Activated T-helper 1 cell treated with anti-CD3 and anti-CD28 coated beads, Interleukin-12 subunit alpha, Interleukin-12 subunit beta, Interleukin-2, Interleukin-4 antibody, amounts not matched to agents 30 ng/mL and 10 ng/mL and 1 ng/mL, durations not matched to agents 14 hours and 24 hours and 36 hours (primary cell): ENCODE measurements at places on chromosomes 11 and 22.
A peak's percentile ranks its signal among the peaks of the same experiment; 100 is the strongest.

DNA sequence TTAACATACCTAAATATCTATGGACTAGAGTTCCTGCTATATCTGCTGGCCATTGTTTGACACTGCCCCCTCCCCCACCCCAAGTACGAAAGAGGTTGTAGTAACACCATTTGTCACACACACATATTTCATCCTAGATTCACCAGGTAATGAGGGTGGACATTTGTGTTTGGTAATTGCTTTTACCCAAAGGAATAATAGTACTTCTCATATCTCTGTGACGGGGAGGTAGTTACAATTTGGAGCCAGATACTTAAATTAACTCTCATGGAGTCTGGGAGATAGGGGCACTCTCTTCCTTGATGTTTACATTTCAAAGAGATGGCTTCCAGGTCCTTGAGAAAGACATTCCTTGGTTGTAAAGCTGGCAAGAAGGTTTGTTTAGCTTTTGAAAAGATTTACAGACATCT is 38.7 kb downstream of the REXO2 start:
- peaks cover 5% of the 10 kb centered on the region for H3K27me3 ChIP-seq
- H3K4me3 ChIP-seq: no peak overlapping the region
- H3K36me3 ChIP-seq: no peaks in the 10 kb centered on the region

DNA sequence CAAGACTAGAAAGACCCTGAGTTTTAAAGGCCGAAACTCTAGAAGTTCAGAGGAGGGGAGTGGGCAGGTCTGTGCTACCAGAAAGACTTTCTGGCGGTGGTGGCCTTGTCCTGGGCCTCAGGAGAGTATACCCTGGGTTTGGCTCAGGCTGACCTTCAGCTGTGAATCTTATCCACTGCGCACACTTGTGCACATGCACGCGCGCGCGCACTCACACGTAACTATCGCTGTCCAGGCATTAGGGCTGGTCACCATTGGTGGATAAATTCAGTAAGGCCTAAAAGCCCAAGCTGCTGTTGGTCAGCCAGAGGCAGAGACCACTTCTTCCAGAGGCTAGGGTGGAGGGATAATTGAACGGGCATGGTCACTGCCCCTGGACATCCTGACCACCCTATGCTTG is 25.1 kb downstream of the ARHGEF17 start:
- H3K4me1 ChIP-seq: no peaks in the 10 kb centered on the region
- H3K27me3 ChIP-seq: peaks cover 16% of the 10 kb centered on the region
- H3K36me3 ChIP-seq: no peaks in the 10 kb centered on the region
- no peak for DNase-seq

DNA sequence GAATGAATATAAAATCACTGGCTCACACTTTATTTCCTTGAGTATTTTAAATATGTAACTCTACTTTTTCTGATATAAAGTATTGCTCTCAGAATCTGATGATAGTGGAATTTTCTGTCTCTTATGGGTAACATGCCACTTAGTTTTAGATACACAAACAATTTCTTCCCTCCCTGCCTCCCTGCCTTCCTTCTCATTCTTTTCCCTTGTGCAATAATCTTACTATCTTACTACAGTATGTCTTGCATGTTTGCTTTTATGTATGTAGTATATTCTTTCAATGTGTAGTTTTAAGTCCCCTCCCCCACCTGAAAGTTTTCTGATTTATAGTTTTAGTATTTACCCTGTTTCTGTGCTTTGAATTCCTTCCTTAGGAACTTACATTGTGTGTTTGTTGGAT is 48.4 kb downstream of the INSC start:
- no peak overlapping the region for H3K27ac ChIP-seq
- H3K4me3 ChIP-seq: no peak overlapping the region
- H3K27me3 ChIP-seq: peaks cover 17% of the 10 kb centered on the region
- no peak for DNase-seq
- H3K36me3 ChIP-seq: no peaks in the 10 kb centered on the region

GRCh38 chr11:103450241-103450640 is 341.0 kb downstream of the DYNC2H1 start:
- no peak for DNase-seq
- no peaks in the 10 kb centered on the region for H3K27me3 ChIP-seq
- no peak overlapping the region for H3K4me3 ChIP-seq
- H3K36me3 ChIP-seq: no peaks in the 10 kb centered on the region

- no peak for DNase-seq
- H3K4me3 ChIP-seq: no peak overlapping the region
Measured at GRCh38 chr22:42788021-42788420, 67.4 kb upstream of the A4GALT start.

DNA sequence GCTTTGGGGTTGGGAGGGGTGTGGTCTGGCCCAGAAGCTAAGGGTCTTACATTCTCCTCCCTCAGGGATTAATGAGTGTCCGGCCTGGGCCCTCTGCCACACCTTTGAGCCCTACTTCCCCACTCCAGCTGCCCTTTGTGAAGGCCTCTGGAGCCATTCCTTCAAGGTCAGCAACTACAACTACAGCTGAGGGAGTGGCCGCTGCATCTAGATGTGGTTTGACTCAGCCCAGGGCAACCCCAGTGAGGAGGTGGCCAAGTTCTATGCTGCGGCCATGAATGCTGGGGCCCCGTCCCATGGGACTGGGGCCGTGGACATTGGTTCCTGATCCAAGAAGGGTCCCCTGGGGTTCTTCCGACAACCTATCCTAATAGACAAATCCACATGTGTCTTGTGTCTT is 14.3 kb upstream of the FOLR1 start:
- H3K27ac ChIP-seq: no peak overlapping the region
- no peaks in the 10 kb centered on the region for H3K36me3 ChIP-seq
- H3K27me3 ChIP-seq: peaks cover 9% of the 10 kb centered on the region
- no peak overlapping the region for H3K4me3 ChIP-seq

DNA sequence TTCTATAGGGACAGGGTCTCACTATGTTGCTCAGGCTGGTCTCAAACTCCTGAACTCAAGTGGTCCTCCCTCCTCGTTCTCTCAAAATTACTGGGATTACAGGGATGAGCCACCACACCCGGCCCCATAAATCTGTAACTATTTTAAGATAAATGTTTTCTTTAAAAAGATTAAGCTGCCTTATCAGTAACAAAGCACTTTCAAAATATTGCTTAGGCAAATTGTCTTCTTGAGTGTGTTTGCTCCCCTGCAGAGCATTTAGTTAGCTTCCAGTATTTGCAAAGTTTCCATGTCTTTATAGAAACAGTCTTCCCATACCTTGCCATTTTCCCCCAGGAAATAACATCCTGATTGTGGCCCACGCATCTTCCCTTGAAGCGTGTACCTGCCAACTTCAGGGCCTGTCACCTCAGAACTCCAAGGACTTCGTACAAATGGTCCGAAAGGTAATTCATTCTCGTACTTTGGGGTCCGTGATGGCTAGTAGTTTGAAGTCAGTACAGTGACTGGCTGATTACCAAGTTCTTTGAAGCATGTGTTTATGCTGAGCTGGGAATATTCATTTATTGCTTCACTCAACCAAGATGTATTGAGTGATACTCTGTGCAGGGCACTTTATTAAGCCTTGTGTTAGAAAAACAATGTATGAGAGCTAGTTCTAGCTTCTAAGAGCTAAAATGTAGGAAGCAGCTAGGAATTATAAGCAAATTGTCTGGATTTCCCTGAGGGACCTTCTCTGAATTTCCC is 30.4 kb upstream of the CRTAM start:
- H3K36me3 ChIP-seq: peaks cover 3% of the 10 kb centered on the region
- peaks cover 34% of the 10 kb centered on the region for H3K4me1 ChIP-seq
- H3K27ac ChIP-seq: peak overlapping the region; percentile 15

GRCh38 chr22:48618326-48618725 is 1209.3 kb downstream of the BRD1 start:
- no peaks in the 10 kb centered on the region for H3K4me1 ChIP-seq
- DNase-seq: no peak
- no peak overlapping the region for H3K4me3 ChIP-seq
- H3K27me3 ChIP-seq: no peaks in the 10 kb centered on the region
- no peaks in the 10 kb centered on the region for H3K36me3 ChIP-seq

- no peak overlapping the region for H3K4me3 ChIP-seq
- no peak for DNase-seq
- no peak overlapping the region for H3K27ac ChIP-seq
- no peaks in the 10 kb centered on the region for H3K4me1 ChIP-seq
- H3K27me3 ChIP-seq: peaks cover 9% of the 10 kb centered on the region
Measured at GRCh38 chr11:65947133-65947532, 1.9 kb downstream of the TSGA10IP start.

GRCh38 chr11:441418-442274 is at the start of gene ANO9:
TSS of gene ANO9 (minus strand) at chr11:442011. CDS start at chr11:441926, 85 bp downstream.
- no peaks in the 10 kb centered on the region for H3K36me3 ChIP-seq
- peak within 1 kb of the TSS; percentile 40 for H3K27ac ChIP-seq
- no peaks in the 10 kb centered on the region for H3K27me3 ChIP-seq

GRCh38 chr22:32539631-32540421 is 65.2 kb downstream of the FBXO7 start:
- no peak overlapping the region for H3K4me3 ChIP-seq
- no peak overlapping the region for H3K27ac ChIP-seq
- H3K4me1 ChIP-seq: no peaks in the 10 kb centered on the region
- no peaks in the 10 kb centered on the region for H3K27me3 ChIP-seq
- H3K36me3 ChIP-seq: no peaks in the 10 kb centered on the region
- DNase-seq: no peak

DNA sequence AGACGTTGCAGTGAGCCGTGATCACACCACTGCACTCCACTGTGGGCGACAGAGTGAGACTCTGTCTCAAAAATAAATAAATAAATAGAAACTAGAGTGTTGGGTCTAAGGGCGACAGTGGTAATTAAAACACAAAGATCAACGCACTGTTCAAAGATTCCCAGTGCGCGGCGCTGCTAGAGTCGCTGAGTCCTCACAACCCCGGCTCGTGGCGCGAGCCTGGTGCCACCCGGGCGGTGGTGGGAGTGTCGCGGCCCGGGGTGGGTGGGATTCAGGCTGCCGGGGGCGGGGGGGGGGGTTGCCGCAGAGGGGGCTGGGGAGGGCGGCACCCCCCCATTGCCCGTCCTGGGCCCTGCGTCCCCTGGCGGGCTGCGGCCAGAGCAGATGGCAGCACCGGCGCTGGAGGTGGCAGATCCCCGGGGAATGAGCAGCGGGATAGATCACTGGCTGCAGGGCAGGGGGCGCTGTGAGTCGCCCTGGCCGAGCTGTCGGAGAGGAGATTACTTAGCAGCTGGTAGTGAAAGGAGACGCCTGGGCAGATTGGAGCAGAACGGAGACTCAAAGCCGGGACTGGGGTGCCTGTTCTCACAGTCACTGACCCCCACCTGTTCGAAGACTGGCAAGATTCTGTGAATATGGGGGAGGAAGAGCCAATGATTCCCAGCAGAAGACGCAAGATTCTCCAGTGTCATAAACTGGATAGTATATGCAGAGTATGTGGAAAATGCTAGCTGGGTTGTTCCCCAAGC is 30.2 kb upstream of the APOBEC3A start:
- H3K27me3 ChIP-seq: peaks cover 31% of the 10 kb centered on the region
- H3K36me3 ChIP-seq: no peaks in the 10 kb centered on the region
- peaks cover 5% of the 10 kb centered on the region for H3K4me1 ChIP-seq
- H3K27ac ChIP-seq: no peak overlapping the region

DNA sequence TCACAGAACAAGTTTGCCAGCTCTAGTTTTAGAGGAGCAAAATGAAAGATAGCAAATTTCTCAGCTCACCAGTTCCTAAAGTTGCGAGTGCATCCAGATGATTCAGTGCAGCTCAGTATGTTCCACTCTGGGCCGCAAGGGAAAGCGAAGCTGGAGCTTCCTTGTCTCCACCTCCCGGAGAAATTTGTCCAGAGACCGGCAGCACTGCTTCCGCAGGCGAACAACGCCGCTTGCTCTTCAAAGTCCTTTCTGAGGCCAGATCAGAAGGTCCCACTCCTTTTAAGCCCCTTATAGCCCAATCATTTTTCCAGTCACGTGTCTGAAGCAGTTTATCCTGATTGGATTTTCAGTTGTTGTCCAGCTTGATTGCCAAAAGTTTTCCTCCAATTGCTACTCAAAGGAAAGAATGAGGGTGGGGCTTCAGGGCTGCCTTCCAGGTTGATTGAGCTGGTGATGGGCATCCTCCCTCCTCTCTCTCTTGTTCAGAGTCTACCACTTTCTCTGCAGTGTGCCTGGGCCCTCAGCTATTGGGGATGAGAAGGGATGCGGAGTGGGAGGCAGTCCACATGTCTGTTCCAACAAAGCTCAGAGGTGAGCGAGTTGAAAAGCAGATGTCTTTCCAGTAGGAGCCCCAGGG is at the start of gene ZNF280A:
Gene ZNF280A (minus strand): TSS at position 251 of the 637 bp plus-strand sequence. CDS start 4,640 bp downstream, outside the sequence.
- no peaks in the 10 kb centered on the region for H3K36me3 ChIP-seq
- no peaks in the 10 kb centered on the region for H3K4me1 ChIP-seq
- no peak within 1 kb of the TSS for H3K4me3 ChIP-seq
- H3K27me3 ChIP-seq: peaks cover 14% of the 10 kb centered on the region
- DNase-seq: no peak

- H3K4me3 ChIP-seq: no peak overlapping the region
- H3K27ac ChIP-seq: no peak overlapping the region
- no peak for DNase-seq
- H3K4me1 ChIP-seq: no peaks in the 10 kb centered on the region
Measured at GRCh38 chr11:119664063-119664572, 64.9 kb downstream of the NECTIN1 start.

DNA sequence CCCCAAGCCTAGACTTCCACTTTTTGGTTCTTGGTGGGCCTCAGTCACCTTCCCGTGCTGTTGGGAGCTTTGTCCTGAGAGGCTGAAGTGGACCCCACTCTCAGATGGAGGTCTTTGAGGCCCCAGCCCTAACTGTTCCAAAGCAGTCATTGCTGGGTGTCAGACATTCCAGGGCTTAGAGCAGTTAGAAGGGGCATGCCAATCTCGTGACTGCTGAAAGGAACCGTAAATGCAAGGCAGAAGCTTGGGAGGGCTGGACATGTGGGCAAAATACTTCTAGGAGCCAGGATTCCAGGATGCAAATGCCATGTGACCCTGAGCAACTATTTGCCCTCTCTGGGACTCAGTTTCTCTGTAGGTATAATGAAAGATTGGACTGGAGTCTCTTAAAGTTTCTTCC is 118.8 kb upstream of the CRYBB3 start:
- peaks cover 2% of the 10 kb centered on the region for H3K36me3 ChIP-seq
- H3K27me3 ChIP-seq: no peaks in the 10 kb centered on the region
- peaks cover 83% of the 10 kb centered on the region for H3K4me1 ChIP-seq
- no peak for DNase-seq
- H3K27ac ChIP-seq: no peak overlapping the region
- H3K4me3 ChIP-seq: no peak overlapping the region

GRCh38 chr11:130000552-130001176 is 2.0 kb downstream of the PRDM10 start:
- no peak for DNase-seq
- H3K4me3 ChIP-seq: peak overlapping the region; percentile 97
- peaks cover 33% of the 10 kb centered on the region for H3K4me1 ChIP-seq
- H3K27ac ChIP-seq: peak overlapping the region; percentile 98
- no peaks in the 10 kb centered on the region for H3K27me3 ChIP-seq

DNA sequence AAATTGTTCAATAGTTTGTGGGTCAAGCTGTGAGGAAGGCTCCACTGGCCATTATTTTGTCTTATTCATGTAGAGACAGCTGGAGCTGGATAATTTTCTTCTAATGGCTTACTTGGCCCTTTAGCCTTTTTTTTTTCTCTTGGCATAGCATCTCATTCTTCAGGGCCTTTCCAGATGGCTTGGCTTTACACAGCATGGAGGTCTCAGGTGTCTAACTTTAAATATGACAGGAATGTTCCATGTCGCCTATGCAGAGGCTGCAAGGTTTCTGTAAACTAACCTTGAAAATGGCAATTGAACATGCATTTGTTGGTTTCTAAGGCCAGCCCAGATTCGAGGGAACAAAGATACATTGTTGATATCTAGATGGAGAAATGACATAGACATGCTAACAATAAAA is 247.9 kb upstream of the CNTN5 start:
- DNase-seq: no peak
- H3K27me3 ChIP-seq: no peaks in the 10 kb centered on the region
- no peaks in the 10 kb centered on the region for H3K36me3 ChIP-seq

GRCh38 chr11:65586676-65587075 is 8.9 kb downstream of the KCNK7 start:
- H3K27ac ChIP-seq: peak overlapping the region; percentile 63
- peaks cover 43% of the 10 kb centered on the region for H3K4me1 ChIP-seq
- no peak for DNase-seq
- no peaks in the 10 kb centered on the region for H3K27me3 ChIP-seq
- H3K4me3 ChIP-seq: peak overlapping the region; percentile 22
- H3K36me3 ChIP-seq: peaks cover 53% of the 10 kb centered on the region
